ENCODE measurements at places on chromosomes 2 and 18.

DNA sequence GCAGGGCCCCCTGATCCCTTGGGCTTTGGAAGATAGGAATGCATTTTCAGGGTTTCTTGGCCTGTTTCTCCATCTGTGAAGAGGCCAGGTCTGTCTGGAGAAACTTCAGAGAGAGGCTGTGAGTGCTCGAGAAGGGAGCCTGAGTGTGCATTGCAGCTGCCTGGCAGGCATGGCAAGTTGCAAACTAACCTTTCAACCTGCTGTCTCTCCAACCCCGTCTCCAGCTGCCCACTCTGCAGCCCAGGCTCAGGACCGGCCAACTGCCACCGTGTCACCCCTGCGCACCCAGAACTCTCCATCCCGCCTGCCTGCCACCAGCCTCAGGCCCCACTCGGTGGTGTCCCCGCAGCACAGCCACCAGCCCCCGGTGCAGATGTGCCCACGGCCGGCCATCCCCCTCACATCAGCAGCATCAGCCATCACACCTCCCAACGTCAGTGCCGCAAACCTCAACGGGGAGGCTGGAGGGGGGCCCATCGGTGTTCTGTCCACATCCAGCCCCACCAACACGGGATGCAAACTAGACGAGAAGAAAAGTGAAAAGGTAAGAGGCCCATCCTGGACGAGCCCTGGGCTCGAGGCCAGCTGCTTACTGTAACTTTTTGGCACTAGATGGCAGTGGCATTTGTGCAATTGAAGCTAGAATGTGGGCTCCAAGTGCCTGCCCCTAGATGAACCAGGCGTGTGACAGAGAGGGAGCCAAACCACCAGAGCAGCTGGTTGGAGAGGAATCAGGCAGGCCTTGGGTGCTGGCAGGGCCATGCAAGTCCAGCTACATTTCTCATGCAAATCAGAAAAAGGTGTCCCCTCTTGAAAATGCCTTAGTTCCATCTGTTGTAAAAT lies 164.6 kb downstream of the SEPTIN10 start:
- peak; percentile 21 for DNase-seq

GRCh38 chr18:23816740-23817139 lies 127.5 kb downstream of the LAMA3 start:
- DNase-seq: no peak

DNA sequence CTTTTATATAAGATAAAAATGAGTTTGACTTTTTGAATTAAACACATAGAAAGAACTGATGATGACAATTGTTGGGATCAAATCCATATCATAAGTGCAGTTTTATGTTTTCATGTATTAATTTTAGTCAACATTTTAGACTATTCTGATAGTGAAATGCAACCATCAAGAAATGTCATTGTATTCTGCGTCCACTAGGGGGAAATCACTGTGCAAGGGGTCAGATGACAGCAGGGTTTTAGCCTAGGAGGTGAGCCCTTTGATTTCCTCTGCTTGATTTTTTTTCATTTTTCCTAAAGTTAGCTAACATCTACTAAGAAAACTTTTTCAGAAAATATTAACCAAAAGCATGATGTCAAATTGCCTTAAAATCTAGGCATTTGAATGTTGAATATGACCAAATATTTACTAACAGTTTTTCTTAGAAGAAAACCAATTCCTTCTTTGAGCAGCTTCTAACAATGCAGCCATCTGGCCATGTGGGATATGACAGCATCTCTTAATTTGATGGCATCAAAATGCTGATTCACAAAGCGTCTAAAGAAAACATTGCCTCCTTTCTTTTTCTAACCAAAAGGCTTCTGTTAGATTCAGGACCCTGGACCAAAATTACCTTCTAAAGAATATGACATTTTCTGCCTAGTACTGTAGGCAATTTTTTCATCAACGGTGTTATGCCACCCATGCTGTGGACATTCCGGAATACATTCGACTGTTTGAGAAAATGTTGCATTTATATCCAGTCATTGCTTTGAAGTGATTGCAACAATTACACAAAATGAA lies 141.5 kb downstream of the SPHKAP start:
- DNase-seq: no peak

- no peak for DNase-seq
Measured at GRCh38 chr18:64699081-64699480, 550.2 kb upstream of the LINC00305 start.

- DNase-seq: peak; percentile 93
Measured at GRCh38 chr2:85741833-85742455, 11.8 kb upstream of the ATOH8 start.

DNA sequence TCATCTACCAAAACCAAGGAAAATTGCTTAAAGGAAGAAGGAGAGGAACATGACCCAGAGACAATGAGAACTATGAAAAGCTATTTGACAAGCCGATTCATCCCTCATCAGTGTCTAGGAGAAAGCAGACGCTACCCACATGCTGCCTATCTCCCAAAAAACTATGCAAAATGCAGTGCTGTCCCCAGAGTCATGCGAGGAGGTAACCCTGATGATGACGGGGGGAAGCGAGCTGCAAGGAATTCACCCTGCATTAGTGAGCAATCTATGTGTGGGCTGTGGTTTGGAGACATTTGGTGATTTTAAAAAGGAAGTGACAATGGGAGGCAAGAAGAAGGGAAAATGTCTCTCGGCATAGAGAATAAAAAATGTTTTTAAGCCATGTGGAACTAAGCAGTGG lies 472.7 kb downstream of the CMPK2 start:
- no peak for DNase-seq

- no peak for DNase-seq
Measured at GRCh38 chr2:174335254-174335987, 667 bp downstream of the SP9 start.

- DNase-seq: no peak
Measured at GRCh38 chr2:52238782-52239181, 1206.8 kb upstream of the NRXN1 start.

- DNase-seq: no peak
Measured at GRCh38 chr2:224310943-224311625, 90.8 kb downstream of the FAM124B start.

DNA sequence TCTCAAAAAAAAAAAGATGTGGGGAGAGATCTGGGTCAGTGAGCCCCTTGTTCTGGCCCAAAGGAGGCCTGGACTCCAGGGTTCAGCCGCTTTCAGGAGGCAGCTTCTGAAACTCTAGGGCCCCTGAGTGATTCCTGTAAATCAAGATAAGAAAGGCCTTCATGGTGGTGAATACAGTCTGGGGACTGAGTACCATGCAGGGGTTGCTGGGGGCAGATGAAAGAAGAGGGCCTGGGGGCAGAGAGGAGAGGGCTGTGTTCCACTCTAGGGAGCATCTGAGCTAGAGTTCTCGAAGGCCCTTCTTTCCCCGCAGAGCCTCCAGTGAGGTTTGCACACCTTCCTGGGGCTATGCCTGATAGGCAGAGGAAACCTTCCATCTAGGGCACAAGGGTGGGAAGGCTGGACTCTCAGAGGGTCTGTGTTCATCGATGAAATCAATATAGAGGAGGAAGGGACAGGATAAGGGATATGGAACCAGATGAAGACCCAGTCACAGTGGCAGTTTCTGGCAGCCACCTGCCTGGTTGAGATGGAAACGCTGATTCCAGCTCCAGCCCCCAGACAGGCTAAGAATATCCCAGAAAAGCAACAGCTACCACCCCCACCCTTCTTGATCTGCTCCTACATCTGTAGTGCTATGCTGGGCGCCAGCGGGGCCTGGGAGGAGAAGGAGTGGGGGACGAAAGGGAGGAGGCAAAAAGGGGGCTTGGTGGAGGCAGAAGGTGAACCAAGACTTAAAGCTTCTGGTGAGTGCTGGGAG lies 4.7 kb upstream of the CDK5R2 start:
- no peak for DNase-seq

- no peak for DNase-seq
Measured at GRCh38 chr18:45084206-45084605, 403.5 kb downstream of the SETBP1 start.

- DNase-seq: no peak
Measured at GRCh38 chr2:25698752-25699151, 25.4 kb upstream of the DTNB start.

DNA sequence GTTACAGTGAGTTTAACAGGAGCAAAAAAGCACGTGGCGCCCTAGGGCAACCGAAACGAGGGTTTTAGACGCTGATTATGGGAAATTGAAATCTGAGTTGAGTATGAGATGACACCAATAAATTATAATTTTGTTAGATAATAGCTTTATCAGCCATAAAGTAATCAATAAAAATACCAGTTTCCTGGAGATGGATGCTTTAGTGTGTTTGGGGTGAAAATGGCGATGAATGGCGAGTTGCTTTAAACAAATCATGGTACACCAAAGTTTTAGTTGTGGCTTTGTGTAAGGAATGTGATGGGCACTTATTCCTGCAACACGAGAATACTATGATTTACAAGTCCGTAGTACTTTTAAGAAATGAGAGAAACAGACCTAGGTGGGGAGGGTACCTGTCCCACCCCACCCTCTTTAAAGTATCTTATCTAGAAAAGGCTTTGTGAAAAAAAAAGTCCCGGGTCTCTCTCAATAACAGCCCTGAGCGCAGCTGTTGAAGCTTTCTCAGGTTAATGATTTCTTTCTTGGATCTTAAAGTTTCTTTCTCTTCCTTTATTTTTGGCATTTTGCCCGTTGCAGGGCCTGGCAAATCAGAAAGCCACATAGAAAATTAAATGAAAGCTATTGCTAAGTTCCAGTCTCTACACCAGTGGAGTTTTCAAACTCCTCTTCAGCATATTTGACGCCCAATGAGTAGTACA lies 1.5 kb upstream of the RRM2 start:
- no peak for DNase-seq

GRCh38 chr2:70412294-70413070 lies 110.6 kb upstream of the FAM136A start:
- no peak for DNase-seq

GRCh38 chr2:20657522-20658235 lies 6.8 kb upstream of the HS1BP3 start:
- DNase-seq: no peak

DNA sequence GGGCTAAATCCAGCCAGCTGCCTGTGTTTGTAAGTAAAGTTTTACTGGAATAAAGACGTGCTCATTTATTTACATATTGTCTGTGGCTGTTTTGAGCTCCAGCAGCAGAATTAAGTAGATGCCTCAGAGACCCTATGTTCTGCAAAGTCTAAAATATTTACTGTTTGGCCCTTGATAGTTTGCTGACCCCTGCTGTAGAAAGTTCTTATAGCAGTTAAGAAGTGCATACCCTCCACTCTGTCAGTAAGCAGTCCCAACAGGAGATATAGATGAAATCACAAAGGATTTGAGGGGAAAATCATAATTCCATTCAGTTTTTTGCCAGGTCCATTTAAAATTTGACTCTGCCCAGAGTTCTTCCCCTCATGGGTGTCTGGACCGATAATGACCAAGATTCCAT lies 50.1 kb upstream of the ITM2C start:
- DNase-seq: no peak

- DNase-seq: no peak
Measured at GRCh38 chr2:42663828-42664227, 95.4 kb downstream of the MTA3 start.

DNA sequence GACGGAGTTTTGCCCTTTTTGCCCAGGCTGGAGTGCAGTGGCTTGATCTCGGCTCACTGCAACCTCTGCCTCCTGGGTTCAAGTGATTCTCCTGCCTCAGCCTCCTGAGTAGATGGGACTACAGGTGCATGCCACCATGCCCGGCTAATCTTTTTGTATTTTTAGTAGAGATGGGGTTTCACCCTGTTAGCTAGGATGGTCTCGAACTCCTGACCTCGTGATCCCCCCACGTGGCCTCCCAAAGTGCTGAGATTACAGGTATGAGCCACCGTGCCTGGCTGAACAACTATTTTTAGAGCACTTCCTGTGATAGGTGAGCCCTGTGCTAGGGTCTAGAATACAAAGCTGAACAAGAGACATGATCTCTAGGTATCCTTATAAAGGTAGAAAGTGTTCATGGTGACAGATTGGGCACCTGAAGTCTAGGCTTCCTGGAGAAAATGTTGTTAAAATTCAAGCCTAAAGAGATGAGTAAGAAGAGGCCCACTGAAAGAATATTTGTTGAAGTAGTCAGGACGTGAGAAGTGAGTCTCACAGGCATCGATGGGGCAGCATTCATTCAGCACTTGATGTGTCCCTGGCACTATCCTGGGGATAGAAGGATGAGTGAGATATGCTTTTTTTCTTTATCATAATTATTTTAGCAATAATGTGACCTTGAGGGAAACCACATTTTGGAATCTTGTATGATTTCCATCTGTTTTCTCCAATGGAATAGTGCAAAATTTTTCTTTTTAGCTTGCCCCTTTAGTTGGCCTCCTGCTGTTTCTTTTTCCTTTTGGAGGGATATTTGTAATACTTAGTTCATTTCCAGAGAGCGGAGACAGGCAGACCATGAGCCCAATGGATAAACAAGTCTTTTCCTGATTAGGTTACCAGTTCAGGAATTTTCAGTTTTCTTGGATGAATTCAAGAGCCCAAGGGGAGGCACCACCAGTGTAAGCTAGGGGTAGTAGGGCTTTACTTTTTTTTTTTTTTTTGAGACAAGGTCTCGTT lies 5.1 kb downstream of the ZNF236 start:
- no peak for DNase-seq

DNA sequence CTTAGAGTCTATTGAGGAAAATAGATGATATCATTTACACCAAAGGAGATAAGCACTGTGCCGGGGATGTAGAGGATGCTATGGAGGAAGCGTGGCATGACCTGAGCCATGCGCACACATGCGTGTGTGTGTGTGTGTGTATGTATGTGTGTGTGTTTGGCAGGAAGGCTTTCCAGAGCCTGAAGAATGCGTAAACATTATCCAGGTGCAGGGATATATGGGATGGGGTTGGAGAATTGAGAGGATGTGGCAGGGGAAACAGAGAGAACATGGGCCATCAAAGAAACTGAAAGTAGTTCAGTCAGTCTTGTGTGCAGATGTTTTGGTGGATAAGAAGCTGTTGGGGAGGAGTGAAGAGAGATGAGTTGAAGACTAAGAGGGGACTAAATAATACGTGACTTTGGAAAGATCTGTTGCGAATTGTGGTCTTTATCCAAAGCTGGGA lies 9.3 kb upstream of the STAT1 start:
- DNase-seq: no peak

- no peak for DNase-seq
Measured at GRCh38 chr2:197144183-197144582, 166.4 kb downstream of the ANKRD44 start.

- DNase-seq: no peak
Measured at GRCh38 chr2:226273440-226273839, 526.2 kb downstream of the IRS1 start.

DNA sequence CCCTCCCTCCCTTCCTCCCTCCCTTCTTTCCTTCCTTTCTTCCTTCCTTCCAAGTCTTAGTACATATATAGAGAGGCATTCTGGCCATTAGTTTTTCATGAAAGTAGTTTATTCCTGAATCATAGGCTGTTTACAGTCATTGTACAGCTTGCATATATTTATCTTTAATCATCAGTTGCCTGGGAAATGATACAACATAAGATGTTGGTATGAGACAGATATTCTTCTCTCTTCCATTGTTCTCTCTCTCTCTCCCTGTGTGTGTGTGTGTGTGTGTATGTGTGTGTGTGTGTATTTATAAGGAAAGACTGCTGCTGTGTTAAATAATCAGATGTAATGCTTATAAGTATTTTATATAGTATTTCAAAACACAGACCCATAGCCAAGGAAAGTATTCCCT lies 289.8 kb upstream of the UBE2E3 start:
- DNase-seq: no peak
